ENCODE measurements at places on chromosomes 7 and 10.

GRCh38 chr7:140403878-140404564 is at the start of gene RAB19:
Gene RAB19 (plus strand): TSS chr7:140404058. CDS start chr7:140407647, 3,589 bp downstream.
- peak; percentile 52 for DNase-seq

- DNase-seq = no peak
Observed at GRCh38 chr10:34816085-34816496, 995 bp upstream of the PARD3 start.

DNA sequence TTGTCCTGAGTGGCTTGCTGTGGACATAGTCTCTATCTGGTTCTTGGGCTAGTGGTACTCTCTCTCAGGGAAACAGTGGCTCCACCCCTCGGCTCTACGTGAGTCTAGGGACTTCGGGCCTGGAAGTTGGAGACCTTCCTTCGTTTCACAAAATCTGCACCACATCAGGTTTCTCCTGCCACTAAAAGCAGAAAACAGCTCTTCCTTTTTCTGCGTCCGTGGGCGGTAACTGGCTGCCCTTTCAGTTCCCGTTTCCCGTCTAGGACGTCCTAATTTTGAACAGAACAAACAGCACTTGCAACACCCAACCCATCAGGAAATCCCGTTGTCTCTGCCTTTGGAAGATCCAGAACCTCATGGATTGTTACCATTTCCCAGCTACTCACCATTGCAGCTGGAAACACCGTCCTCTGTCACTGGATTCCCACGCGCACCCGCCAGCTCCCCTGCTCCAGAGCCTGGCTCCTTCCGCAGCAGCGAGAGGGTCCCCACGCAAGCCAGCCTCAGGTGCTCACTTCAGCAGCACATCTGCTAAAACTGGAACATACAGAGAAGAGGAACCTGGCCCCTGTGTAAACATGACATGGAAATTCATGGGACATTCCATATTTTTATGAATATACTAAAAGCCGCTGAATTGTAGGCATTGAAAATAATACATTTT is 311.4 kb upstream of the AKR1E2 start:
- DNase-seq = no peak

DNA sequence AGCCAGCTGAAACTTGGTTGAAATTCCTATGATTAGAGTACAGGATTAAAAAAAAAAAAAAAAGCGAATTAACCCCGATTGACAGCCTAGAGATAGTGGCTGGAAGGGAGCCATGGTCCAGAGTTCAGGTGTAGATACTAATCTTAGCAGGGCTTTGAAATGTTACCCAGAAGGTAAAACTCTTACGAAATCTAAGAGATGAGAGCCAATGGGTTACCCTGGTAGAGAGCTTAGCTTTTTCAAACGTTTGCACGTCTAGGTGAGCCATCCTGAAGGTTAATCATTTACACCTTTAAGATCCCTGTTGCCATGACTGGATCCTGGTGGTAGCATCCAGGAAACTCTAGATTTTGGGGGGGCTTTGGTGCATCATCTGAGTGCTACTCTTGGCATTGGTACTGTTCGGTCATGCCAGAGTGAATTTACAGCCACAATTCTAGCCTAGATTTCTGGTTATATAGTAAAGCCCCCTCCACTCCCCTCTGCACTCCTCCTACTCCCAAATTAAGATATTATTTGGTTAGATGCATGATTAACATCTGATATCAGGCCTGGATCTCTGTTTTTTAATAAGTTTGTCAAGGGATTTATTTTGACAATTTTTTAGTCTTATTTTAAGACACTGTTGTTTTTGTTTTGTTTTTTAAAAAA is 1.2 kb downstream of the AGFG2 start:
- DNase-seq = no peak

DNA sequence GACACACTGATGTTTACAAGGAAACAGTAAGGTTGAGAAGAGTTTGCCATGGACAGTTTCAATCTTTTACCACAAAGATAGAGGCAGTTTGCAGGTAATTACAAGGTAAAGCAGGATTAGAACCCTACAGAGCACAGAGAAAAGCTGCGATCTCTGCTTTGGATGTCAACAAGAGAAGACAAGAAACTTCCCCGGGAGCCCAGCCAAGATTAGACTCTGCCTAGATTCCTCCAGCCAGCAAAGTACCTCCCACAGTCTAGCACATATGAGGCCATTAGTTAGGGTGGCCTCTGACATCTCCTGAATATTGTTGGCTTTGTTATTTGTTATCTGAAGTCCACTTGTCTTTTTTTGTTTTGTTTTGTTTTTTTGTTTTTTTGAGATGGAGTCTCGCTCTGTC is 178.1 kb downstream of the CALN1 start:
- no peak for DNase-seq

Data from chondrocyte (in vitro differentiated cells).